ENCODE measurements at places on chromosomes 3 and 15.

- DNase-seq, result no peak
These were observed 50.1 kb downstream of the GLCE start for GRCh38 chr15:69210574-69210973.

GRCh38 chr3:170144437-170144843, 37.1 kb downstream of the PHC3 start:
- DNase-seq, result no peak

DNA sequence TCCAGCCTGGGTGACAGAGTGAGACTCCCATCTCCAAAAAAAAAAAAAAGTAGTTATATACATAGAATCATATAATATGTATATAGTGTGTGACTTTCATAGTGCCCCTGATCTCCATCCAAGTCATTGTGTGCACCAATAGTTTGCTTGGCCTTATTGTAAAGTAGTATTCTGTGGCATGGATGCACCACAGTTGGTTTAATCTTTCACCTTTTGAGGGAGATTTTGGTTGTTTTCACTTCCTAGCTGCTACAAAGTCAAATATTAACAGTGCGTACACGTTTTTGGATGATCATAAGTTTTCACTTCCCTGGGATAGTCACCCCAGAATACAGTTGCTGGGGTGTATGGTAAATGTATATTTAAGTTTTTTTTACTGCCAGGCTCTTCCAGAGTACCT, 162.8 kb downstream of the PTPRG start:
- no peak for DNase-seq

DNA sequence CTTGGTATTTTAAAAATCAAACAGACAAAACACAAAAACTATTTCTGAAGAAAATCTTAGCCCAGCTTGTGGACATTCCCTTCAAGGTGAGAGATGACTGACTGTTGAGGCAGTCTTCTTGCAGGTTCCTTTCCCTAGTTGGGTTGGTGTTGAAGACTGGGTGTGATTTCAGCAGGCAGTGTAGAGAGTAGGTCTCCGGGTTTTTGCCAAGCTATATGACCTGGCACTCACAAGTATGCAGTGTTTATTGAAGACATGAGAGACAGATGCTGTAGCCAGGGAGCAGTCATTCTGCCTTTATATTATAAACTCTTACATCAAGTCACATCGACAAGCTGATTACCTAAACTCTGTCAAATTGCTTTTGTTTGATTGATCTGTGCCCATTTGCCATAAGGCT, 17.5 kb downstream of the SENP8 start:
- DNase-seq, result no peak

GRCh38 chr3:169857811-169858210, 11.9 kb downstream of the LRRC31 start:
- DNase-seq, result no peak

- DNase-seq, result no peak
These were observed 1030.8 kb upstream of the CFAP20DC start for GRCh38 chr3:60080648-60081047.

DNA sequence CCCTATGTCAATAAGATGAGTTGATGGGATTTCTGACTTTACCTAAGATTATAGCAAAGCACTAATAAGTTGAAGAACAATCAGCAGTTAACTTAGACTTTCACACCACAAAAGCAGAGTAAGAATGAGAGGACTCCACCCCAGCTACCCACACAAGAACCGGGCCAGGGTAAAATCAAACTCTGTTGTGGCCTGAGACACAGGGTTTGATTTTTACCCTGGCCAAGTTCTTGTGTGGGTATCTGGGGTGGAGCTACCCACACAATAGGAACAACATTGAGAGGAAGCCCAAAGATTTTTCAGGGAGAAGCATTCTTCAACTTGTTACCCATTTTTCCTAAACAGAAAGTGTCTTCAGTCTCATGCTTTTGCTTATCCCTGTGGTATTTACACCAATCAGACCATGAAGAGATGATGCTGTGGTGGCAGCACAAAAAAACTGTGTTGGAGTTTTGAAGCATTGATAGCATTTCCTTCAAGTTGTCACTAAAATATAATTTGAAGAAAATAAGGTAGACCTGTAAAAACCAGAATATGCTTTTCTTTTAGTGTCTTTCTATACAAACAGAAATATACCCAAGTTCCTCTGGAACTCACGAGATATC, 25.6 kb downstream of the CPOX start:
- no peak for DNase-seq

DNA sequence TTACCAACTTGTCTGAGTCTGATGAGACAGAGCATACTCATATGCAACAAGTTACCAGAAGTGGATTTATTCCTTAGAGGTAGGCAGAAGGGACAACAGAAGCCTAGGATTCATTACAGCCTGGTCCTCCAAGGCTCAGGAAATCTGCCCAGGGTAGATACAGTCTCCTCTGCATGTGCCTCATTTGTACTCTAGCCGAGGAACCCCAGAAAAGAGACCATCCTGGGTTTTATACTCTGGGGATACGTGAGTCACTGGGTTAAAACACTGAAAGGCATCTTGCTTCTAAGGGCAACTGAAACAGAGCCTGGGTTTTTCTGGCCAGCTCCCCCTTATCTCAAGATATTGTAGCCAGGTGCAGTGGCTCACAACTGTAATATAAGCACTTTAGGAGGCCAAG, 45.6 kb downstream of the TLNRD1 start:
- DNase-seq, result no peak

DNA sequence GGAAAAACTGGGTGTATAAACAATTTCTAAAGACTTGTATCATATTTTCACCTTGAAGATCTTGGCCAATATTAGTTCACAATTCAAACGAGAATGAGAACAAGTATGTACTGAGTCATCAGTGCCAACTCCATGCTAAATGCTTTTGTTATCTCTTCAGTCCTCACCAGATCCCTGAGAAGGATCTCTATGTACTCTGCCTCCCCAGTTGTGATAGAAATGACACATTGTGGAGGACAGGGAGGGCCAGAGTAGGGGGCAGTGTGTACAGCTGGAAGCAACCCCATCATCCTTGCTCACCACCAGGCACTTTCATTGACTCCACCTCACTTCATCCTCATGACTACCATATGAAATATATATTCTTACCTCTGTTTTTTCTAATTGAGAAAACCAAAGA, 353.7 kb upstream of the SOX2 start:
- DNase-seq, result no peak

All from stimulated activated CD8-positive, alpha-beta memory T cell treated with anti-CD3 and anti-CD28 coated beads, Interleukin-7, amount 100 ng/mL, for 1 hour (primary cell).